Activated CD8-positive, alpha-beta T cell treated with anti-CD3 and anti-CD28 coated beads, Interleukin-2, amount 10 ng/mL, durations not matched to agents 7 days and 5 days (primary cell): ENCODE measurements at places on chromosomes 4 and X.

- DNase-seq: no peak
- H3K27me3 ChIP-seq: no peaks in the 10 kb centered on the region
- no peak overlapping the region for H3K4me3 ChIP-seq
Observed at GRCh38 chr4:175469514-175469913, 342.6 kb downstream of the GPM6A start.

DNA sequence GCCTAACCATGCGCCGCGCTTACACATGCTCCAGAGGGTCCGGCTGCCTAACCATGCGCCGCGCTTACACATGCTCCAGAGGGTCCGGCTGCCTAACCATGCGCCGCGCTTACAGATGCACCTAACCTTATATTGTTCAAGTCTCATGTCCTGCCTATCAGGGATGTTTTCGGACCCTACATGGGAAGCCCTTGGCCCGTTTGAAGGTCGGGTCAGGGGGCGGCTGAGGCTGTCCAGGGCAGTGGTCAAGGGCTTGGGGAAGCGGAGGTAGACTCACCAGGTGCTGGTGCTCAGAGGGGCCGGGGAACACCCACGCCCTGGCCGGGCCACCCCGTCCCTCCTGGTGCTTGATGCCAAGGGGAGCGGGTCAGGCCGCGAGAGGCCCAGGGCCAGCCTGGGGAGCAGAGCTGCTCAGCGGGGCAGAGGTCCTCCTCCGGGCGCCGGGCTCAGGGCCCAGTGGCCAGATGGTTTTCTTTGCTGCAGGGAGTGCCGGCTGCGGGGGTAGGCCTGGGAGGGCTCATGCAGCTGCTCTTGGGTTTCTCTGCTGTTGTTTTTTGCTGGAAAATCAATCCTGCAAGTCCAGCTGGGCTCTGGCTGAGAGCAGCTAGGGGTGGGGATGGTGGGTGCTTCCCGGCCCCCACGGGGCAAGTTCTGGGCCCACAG lies 35.4 kb upstream of the SPON2 start:
- DNase-seq: no peak
- peaks cover 26% of the 10 kb centered on the region for H3K4me1 ChIP-seq
- H3K27me3 ChIP-seq: no peaks in the 10 kb centered on the region
- H3K36me3 ChIP-seq: peaks cover 16% of the 10 kb centered on the region

GRCh38 chr4:126957987-126958386 lies 674.8 kb upstream of the INTU start:
- H3K4me1 ChIP-seq: no peaks in the 10 kb centered on the region
- H3K27ac ChIP-seq: no peak overlapping the region
- no peaks in the 10 kb centered on the region for H3K36me3 ChIP-seq
- no peaks in the 10 kb centered on the region for H3K27me3 ChIP-seq

- DNase-seq: no peak
- no peaks in the 10 kb centered on the region for H3K27me3 ChIP-seq
- no peaks in the 10 kb centered on the region for H3K36me3 ChIP-seq
- H3K27ac ChIP-seq: no peak overlapping the region
Observed at GRCh38 chr4:182577411-182577810, 334.2 kb downstream of the TENM3 start.

- no peak overlapping the region for H3K4me3 ChIP-seq
- H3K27me3 ChIP-seq: peaks cover 6% of the 10 kb centered on the region
- peaks cover 5% of the 10 kb centered on the region for H3K4me1 ChIP-seq
- DNase-seq: no peak
Observed at GRCh38 chr4:10577018-10577417, 107.5 kb downstream of the CLNK start.

DNA sequence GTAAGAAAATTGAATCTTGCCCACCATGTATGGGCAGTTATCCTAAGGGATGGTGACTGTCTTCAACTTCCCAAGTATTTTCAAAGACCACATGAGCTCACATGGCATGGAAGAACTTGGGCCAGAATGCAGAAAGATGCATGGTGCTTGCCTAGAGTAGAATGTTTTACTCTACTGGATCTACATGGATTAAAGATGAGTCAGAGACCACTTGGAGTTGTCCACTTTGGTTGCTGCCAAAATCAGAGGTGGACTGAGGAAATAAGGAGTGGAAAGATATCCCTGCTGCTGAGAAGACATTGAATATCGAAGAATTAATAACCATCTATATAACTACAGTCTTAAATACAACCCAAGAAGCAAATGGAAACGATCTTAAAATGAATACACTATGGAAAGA lies 498.1 kb downstream of the NLGN4X start:
- H3K36me3 ChIP-seq: no peaks in the 10 kb centered on the region
- H3K27ac ChIP-seq: no peak overlapping the region
- DNase-seq: no peak
- H3K27me3 ChIP-seq: no peaks in the 10 kb centered on the region
- no peaks in the 10 kb centered on the region for H3K4me1 ChIP-seq
- no peak overlapping the region for H3K4me3 ChIP-seq

DNA sequence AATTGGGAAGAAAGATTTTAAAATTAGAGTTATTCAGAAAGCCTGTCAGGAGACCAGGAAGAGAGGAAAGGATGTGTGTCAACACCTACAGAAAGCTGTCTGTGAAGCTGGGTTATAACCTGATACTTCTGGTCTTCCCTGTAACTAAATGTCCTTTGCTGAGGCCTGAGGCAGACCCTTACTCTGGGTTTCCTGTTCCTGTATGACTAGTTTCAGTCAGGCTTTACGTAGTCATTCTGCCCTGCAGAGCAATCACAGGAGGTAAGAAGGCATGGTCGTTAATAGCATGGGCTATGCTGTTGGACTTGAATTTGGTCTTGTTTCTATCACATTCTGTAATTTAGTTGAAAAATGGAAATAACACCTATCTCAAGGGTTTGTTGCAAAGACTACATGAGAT lies 110.5 kb upstream of the IGFBP7 start:
- no peak overlapping the region for H3K4me3 ChIP-seq
- no peaks in the 10 kb centered on the region for H3K27me3 ChIP-seq
- H3K4me1 ChIP-seq: no peaks in the 10 kb centered on the region
- no peaks in the 10 kb centered on the region for H3K36me3 ChIP-seq
- no peak overlapping the region for H3K27ac ChIP-seq

DNA sequence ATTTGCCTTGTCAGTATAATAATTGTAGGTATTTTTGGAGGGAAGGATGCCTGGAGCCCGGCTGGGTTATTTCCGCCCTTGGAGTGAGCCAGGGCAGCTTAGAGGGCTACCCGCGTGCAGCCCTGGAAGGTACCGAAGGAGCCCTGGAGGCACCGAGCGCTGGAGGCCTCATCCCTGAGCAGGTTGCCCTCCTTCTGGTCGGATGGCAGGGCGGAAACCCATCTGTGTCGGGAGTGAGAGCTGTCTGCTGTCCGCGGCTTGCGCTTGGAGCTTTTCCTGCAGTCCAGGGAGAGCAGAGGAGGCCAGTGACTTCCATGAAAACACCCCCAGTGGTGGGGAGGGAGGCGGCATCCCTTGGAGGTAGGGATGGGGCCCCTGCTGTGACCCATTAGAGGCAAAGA lies 122.1 kb downstream of the TBL1X start:
- H3K27ac ChIP-seq: no peak overlapping the region
- H3K36me3 ChIP-seq: peaks cover 5% of the 10 kb centered on the region
- H3K4me3 ChIP-seq: no peak overlapping the region
- peaks cover 6% of the 10 kb centered on the region for H3K4me1 ChIP-seq
- no peaks in the 10 kb centered on the region for H3K27me3 ChIP-seq
- DNase-seq: no peak

DNA sequence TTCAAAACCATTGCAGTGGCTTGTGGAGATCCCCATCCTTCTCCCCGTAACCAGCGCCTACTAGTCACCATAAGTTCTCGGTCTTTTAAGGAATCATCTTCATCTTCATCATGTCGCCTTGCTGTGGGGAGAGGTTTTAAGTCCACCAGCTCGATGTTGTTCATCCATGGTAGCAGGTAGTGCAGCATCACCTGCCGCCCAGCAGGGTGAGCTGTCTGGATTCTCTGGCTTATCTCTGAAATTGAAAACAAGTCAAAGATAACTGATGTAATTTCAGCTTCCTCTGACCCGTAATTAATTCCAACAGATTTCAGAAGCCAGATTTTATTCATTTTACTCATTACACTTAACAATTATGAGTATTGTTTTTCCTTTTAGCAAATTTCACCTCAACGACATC lies 67.4 kb downstream of the ZAR1 start:
- peaks cover 5% of the 10 kb centered on the region for H3K4me1 ChIP-seq
- H3K27me3 ChIP-seq: no peaks in the 10 kb centered on the region
- no peak for DNase-seq
- H3K36me3 ChIP-seq: peaks cover 54% of the 10 kb centered on the region
- H3K27ac ChIP-seq: no peak overlapping the region

GRCh38 chr4:121957266-121957665 lies 5.4 kb upstream of the TRPC3 start:
- no peak overlapping the region for H3K4me3 ChIP-seq
- H3K36me3 ChIP-seq: no peaks in the 10 kb centered on the region
- no peak overlapping the region for H3K27ac ChIP-seq
- peaks cover 8% of the 10 kb centered on the region for H3K4me1 ChIP-seq
- peaks cover 37% of the 10 kb centered on the region for H3K27me3 ChIP-seq

GRCh38 chr4:83906561-83906960 lies 370.7 kb downstream of the GPAT3 start:
- no peak overlapping the region for H3K27ac ChIP-seq
- H3K4me3 ChIP-seq: no peak overlapping the region
- no peaks in the 10 kb centered on the region for H3K4me1 ChIP-seq
- H3K36me3 ChIP-seq: no peaks in the 10 kb centered on the region
- no peak for DNase-seq

GRCh38 chrX:34559325-34559724 lies 97.8 kb downstream of the TMEM47 start:
- no peak overlapping the region for H3K4me3 ChIP-seq
- no peaks in the 10 kb centered on the region for H3K36me3 ChIP-seq
- peak overlapping the region; percentile 68 for H3K27ac ChIP-seq
- H3K27me3 ChIP-seq: no peaks in the 10 kb centered on the region

- H3K4me1 ChIP-seq: no peaks in the 10 kb centered on the region
- no peak overlapping the region for H3K27ac ChIP-seq
- no peaks in the 10 kb centered on the region for H3K27me3 ChIP-seq
- H3K36me3 ChIP-seq: no peaks in the 10 kb centered on the region
- no peak overlapping the region for H3K4me3 ChIP-seq
- DNase-seq: no peak
Observed at GRCh38 chr4:188722911-188723310, 583.7 kb downstream of the TRIML1 start.

DNA sequence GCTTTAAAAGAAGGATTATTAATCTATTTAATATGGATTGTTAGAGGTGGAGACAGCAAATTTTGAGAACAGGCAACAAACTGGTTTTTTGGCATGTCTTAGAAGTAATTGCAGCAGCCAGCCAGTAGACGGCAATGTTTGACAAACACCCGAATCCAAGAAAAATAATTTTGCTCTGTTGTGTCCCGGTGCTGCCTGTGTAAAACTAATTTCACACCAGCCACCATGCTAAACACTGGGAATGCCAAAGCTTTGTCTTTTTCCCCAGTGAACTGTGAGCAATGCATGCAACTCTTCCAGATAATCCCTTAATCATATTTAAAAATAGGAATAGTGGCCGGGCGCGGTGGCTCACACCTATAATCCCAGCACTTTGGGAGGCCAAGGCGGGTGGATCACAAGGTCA lies 25.9 kb downstream of the SMIM31 start:
- H3K4me1 ChIP-seq: no peaks in the 10 kb centered on the region
- H3K36me3 ChIP-seq: no peaks in the 10 kb centered on the region
- H3K27ac ChIP-seq: no peak overlapping the region
